Large intestine (tissue), 12 donors: ENCODE measurements at places on chromosomes 6 and 20. TPM values are rescaled to one million over a fixed set of nuclear protein-coding genes. Genes with fewer than 3 reads are reported as not detected.

GRCh38 chr6:169019111-169019510, 234.5 kb downstream of the THBS2 start:
- DNase-seq = no peak

Gene GRM4
- 0.46 TPM for polyA plus RNA-seq

- DNase-seq = no peak
Observed at GRCh38 chr6:2404211-2404929, 159.0 kb upstream of the GMDS start.

DNA sequence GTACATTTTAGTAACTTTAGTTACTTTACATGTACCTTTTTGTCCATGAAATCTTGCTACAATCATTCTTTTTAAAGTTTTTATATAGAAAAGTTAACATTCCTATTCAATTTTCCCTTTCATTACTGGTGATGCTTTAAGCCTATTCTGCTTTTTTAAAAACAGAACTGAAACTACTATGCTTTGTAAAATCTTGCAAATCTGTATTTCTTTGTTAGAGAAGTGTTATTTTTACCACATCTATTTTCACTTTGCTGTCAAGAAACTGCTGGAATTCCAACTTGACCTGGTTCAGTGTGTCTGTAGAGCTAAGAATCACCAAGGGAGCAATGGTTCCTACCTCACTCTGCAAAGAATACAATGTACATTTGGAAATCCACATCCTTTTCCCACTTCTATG, 21.8 kb upstream of the SAMD5 start:
- no peak for DNase-seq

Gene WFDC12
- polyA plus RNA-seq = not detected

- no peak for DNase-seq
Observed at GRCh38 chr6:74199215-74199915, 503.4 kb downstream of the CD109 start.

GRCh38 chr6:154469306-154469935, 41.1 kb downstream of the CNKSR3 start:
- DNase-seq = no peak

DNA sequence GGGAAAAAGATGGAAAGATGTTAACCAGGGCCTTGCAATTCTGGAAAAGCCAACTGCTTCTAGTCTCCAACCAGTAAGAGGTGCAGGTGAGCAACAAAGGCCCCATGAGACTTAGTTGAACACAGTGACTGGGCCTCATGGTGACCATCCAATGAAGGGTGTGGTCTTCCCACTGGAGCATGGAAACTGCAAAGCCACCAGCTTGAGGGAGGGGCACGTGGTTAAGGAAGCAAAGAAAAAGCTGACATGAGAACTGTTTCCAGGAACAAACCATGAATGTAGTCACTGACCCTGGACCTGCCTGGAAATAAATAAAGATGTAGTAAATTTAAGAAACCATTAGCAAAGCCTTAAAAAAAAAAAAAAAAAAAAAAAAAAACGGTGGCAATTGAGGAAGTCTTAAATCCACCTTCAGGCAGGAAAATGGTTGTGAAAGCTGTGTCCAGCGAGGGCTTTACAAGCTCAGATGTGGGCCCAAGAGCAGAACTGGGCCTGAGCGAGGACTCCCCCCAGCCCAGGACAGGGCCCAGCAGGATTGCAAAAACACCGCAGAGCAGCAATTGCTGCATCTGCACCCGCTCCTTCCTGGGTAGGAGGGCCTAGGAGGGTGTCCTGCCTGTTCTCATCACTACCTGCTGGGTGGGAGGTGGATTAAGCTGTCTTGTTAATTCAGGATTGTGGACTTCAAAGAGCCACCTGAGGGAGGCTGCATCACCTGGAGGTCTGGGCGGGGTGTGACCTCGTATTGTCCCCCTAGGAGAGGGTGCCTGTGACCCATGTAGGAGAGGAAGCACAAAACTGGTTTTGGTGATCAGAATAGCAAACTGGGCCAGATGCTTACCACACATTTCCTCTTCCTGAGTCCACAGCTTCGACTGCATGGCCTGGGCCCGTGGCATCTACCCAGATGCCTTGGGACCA, 10.3 kb downstream of the GFRA4 start:
- DNase-seq = no peak

Gene PRR3
- polyA plus RNA-seq = 18.5 TPM

- DNase-seq = no peak
Observed at GRCh38 chr20:56865055-56865454, 235.9 kb downstream of the TFAP2C start.

GRCh38 chr6:100382767-100383195, 81.9 kb downstream of the SIM1 start:
- no peak for DNase-seq

Gene TRIM15
- polyA plus RNA-seq = 51.7 TPM

DNA sequence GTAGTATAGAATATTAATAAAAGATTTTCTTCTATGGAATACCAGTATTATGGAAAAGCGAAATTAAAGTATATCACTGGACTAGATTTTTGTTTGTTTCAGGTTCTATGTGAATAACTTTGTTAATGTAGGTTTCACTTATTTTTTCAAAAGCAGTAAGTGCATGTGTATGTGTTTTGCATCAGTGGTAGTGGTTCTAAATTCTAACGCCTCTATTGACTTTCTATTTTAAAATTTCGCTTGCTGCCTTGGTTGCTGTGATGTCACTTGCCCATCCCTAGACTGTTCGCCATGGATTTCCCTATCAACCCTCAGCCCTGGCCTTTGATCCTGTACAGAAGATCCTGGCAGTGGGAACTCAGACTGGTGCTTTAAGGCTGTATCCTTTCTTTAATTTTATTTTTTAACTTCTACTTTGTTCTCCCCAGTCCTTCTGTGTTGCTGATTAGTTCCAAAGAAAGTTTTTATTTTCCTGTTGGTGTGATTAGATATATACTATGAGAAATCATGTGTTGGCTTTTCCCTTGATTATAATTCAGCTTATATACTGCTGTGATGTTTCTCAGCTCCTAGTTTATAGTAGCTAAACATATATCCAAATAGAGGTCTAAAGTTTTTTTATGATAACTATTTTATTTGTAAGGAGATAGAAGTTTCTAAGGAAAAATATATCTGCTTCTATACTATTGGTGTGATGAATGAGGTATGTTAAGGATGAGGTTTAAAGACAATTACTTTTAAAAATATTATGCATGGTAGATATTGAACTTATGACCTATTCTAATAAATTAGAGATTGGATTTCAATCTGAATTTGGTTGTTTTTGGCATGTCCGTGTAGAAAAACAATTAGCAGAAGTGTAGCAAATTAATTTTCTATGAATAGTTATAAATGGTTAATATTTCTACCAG, 1.7 kb downstream of the STXBP5 start:
- DNase-seq = peak; percentile 75

DNA sequence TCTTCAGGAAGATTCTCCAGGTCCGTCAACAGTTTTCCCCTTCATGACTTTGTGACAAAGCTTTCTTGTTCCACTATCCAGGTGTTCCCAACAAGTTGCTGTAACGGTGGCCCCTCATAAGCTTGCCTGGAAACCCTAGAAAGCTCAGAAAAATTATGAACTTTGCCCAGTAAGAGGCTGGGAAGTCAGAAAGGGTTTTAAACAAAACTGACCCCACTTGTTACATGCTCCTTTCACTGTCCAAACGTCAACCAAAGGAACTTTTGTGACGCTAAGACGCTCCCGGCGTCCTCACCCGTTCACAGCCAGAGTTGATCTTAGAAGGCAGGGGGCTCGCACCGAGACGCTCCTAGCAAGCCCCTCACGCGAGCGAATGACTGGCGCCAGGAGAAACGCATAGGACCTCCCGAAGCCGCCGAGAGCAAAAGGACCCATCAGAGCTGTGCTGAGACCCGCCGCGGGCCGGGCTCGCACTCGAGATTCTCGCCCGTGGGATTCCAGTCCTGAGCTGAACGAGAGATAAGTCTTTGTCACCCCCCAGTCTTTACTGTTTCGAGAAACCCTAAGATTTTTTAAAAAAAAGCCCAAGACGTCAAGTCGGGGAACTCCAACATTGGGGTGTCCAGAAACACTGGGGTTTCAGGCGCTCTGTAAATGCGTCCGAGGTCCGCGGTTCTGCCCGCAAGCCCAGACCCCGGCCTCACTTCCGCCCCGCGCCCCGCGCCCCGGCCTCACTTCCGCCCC, 544 bp upstream of the ACAT2 start:
- DNase-seq = peak; percentile 56

Gene ZC2HC1B
- not detected for polyA plus RNA-seq

Gene ENPP5
- 4.7 TPM for polyA plus RNA-seq

Gene CFB
- polyA plus RNA-seq = 37.1 TPM

- no peak for DNase-seq
Observed at GRCh38 chr6:154440422-154441043, 70.0 kb downstream of the CNKSR3 start.

Gene OPN5
- polyA plus RNA-seq = 0.06 TPM

DNA sequence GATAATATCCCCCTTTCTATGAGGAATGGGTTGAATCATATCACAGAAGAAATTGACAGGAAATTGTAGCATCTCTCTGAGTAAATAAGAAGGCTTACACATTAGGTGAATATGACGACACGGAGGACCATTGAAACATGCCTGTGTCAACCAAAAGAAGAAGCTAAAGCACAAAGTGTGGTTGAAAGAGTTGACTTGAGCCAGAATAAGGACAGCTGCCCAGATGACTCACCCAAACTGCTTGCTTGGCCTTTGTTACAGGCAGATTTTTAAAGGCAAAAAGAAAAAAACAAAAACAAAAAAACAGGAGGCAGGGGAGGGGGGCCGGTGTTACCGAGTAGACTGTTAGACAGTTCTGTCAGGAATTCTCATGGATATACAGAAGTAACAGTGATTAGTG, 129.8 kb upstream of the EDN1 start:
- no peak for DNase-seq

GRCh38 chr6:39947611-39948068, 13.4 kb upstream of the MOCS1 start:
- DNase-seq = peak; percentile 77

Gene SFT2D1
- 80.7 TPM for polyA plus RNA-seq

Gene ZNF391
- 4.2 TPM for polyA plus RNA-seq

DNA sequence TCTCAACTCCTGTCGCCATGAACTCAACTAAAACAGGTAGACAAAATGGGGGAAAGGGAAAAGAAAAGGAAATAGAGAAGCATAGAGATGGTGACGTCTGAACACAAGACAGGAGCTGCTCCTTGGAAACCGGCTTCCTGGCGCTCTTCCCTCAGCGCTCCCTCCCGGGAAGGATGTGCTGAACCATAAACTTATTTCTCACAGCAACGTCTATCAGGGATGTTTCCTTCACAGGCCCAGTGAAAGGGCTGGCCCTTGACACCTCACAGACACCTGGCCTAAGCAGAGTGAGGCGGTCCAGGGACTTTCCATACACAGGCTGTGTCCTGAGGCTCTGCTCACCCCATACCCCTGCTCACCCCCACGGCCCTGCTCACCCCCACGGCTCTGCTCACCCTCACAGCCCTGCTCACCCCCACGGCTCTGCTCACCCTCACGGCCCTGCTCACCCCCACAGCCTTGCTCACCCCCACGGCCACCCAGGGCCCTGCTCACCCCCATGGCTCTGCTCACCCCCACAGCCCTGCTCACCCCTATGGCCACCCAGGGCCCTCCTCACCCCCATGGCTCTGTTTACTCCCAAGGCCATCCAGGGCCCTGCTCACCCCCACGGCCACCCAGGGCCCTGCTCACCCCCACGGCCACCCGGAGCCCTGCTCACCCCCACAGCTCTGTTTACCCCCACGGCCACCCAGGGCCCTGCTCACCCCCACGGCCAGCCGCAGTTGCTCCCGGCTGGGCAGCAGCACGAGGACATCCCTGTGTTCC, 653 bp downstream of the FRMD1 start:
- DNase-seq = no peak

GRCh38 chr6:160667639-160668481, 3.8 kb upstream of the LPA start:
- peak; percentile 25 for DNase-seq

DNA sequence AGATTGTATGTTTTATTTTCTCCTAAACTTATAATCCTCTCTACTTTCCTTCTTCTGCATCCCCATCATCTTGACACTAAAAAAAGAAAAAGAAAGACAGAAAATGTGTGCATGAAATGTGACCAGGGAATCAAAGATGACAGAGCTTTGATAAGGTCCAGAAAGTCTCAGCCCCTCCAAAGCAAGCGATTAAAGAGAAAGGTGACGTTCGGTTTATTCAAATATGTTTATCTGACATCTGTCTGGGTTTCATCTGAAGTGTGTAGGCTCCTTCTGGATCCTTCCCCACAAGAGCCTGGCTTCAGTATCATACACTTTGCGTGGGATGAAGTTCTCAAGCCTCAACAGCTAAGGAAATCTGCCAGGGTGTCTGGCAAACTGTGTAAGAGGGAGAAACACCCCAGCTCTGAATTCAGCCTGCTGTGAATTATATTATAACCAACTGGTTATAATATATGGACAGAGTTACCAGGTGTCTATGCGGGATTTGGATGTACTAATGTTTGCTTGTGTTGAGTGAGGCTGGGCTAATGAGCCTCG, 263.0 kb downstream of the ZNF217 start:
- DNase-seq = no peak

GRCh38 chr6:15408758-15409157, 162.9 kb downstream of the JARID2 start:
- no peak for DNase-seq

Gene HAO1
- polyA plus RNA-seq = not detected

GRCh38 chr20:63295422-63295821, 2.4 kb downstream of the COL20A1 start:
- DNase-seq = no peak

GRCh38 chr6:15754035-15754705, 91.3 kb upstream of the DTNBP1 start:
- peak; percentile 51 for DNase-seq

Gene SGK2
- 21.9 TPM for polyA plus RNA-seq

GRCh38 chr6:34332251-34333198, 59.9 kb downstream of the NUDT3 start:
- DNase-seq = no peak

- no peak for DNase-seq
Observed at GRCh38 chr6:93749191-93749590, 329.8 kb upstream of the EPHA7 start.

DNA sequence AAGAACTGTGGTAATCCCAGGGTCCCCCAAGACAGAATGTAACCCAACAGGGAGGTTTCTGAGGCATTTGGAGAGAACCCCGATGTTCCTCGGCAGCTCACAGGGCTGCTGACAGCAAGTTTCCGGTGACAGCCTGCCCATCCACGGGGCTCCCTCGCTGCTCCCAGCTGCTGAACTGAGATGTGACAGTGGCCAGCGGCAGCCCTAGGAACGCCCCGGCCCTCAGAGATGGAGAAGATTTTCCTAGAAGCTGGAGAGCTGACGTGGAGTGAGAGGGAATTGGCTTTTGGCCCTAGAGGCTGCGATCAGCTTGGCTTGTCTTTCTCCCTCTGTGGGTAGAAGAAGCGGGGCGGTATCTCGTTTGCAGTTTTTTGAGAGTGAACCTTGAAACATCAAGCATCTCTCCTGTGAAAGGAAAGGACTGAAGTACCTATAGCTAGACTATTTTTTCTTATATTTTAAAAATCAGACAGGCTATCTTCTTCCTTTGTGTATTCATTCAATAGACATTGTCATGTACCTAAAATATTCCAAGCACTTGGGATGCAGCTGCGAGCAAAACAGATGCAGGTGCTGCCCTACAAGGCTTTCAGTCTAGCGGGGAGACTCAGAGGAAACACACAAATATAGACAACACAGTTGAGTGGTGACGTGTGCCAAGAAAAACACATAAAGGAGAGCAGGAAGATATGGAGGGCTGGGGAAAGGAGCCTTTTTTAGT, 28.4 kb upstream of the NFATC2 start:
- DNase-seq = no peak

- no peak for DNase-seq
Observed at GRCh38 chr6:4459996-4460395, 316.2 kb upstream of the CDYL start.

Gene PRICKLE4
- 3.7 TPM for polyA plus RNA-seq

Gene HUS1B
- 0.34 TPM for polyA plus RNA-seq
